NCI-H2081 treated with DMSO at 0.1 percent for 48 hours (cell line): ENCODE measurements at places on chromosomes 7 and 10.
A peak's percentile ranks its signal among the peaks of the same experiment; 100 is the strongest.

DNA sequence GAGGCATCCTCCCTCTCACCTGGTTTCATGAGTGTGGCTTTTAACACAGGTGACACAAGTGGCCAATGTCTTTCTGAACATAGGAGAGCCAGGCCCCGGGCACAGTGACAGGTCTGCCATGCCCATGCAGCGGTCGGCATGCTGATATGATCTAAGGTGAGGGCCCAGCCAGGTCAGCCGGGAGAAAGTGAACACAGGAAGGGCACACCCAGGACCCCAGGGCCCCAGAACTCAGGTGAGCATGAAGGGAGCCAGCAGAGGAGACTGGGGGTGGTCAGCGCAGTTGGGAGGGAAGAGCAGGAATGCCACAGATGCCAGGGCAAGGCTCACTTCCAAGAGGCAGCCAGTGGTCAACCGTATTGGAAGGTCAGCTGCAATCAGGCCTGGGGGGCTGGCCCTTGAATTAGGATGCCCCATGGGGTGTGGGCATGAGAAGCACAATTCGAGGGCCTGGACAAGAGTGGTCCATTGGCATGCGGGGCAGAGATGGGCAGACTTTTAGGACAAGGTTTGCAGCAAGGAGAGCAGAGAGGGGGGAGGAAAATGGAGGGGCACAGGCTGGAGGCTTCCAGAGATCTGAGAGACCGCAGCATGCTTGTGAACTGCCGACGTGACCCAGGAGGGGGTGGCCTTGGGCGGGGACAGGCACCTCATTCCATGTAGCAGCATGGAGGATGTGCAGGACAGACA is 3.9 kb upstream of the INPP5A start:
- no peak for DNase-seq

DNA sequence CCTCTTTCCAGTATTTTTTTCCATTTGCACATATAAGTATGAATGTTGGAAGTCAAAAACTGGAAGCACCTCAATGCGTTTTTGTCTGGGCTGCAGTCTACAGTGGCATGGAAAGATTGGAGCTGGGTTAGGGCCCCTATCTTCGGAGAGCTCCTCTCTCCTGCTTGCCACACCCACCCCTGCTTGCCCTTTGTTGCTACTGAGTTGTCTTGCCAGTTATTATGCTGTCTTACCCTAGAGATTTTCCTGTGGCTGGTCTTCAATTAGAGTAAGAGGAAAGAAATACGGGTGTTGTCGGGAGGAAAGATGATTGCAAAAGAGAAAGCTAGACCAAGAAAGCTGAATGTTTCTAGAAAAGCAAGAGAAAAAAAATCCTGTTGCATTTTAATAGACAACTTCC is 228.9 kb upstream of the CELF2 start:
- DNase-seq: no peak

GRCh38 chr10:108757946-108758345 is 1165.4 kb downstream of the XPNPEP1 start:
- DNase-seq: no peak

GRCh38 chr10:1187151-1187854 is 131.1 kb downstream of the WDR37 start:
- DNase-seq: no peak

- no peak for DNase-seq
Measured at GRCh38 chr10:11586170-11586569, 25.3 kb downstream of the USP6NL start.

DNA sequence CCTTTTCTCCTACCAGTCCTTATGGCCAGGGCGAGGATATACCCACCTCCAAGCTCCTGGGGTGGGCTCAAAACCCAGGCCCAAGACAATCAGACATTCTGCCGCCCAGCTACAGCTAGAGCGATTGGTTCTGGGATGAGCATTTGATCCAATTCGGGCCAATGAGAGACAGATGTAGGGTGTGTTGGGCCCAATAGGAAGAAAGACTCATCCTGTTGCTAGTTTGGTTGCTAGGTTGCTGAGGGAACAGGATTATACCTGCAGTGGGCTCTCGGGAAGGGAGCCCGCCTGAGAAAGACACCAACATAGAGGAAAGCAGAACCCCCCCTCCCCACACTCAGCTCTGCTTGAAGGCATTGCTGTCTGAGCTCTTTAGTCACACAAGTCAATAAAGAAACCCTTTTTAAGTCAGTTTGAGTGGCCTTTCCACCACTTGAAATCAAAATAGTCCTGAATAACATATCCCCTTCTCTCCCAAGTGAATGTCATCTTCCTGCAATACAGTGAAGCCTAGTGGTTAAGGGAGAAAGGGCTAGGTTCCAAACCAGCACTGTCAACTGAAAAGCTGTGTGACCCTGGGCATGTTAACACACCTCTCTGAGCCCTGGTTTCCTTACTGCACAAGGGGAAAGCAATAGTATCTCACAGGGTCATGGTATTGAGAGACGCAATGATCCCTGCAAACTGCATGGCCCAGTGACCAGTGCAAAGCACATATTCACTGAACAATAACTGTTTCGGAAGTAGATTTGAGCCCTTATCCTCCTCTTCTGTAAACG is 21.8 kb downstream of the ITPRIP start:
- no peak for DNase-seq

DNA sequence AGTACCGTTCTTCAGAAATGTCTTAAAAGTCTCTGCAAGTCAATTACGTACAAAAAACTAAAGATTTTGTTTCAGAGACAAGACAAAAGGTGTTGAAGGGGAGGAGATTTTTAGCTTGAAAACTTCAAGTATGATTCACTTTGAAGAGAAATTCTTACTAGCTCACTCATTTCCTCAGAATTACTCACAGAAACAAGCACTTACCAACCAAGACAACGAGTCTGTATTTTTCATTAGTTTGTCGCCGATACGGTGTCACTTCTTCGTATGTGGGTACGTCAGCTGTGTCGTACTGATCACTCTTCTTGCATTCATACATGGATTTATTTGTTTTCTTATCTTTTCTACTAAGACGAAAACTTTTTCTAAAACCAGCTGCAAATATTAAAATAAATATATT is 90.6 kb upstream of the ODAD2 start:
- no peak for DNase-seq

DNA sequence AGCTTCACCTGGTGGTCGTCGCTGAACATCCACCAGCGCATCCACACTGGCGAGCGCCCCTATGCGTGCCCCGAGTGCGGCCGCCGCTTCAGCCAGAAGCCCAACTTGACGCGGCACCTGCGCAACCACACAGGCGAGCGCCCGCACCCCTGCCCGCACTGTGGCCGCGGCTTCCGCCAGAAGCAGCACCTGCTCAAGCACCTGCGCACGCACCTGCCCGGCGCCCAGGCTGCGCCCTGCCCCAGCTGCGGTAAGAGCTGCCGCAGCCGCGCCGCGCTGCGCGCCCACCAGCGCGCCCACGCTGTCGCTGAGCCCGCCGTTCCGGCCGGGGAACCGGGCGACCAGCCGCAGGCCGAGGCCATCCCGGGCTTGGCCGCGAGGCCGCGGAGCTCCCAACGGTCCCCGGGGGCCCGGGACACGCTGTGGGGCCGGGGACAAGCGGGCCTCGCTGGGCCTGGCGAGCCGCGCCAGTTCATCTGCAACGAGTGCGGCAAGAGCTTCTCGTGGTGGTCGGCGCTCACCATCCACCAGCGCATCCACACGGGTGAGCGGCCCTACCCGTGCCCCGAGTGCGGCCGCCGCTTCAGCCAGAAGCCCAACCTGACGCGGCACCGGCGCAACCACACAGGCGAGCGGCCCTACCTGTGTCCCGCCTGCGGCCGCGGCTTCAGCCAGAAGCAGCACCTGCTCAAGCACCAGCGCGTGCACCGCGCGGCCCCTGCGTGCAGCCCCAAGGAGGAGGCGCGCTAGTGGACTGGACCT is 18.4 kb downstream of the ZNF775 start:
- DNase-seq: no peak

GRCh38 chr10:96287392-96288105 is 16.2 kb upstream of the BLNK start:
- peak; percentile 21 for DNase-seq

DNA sequence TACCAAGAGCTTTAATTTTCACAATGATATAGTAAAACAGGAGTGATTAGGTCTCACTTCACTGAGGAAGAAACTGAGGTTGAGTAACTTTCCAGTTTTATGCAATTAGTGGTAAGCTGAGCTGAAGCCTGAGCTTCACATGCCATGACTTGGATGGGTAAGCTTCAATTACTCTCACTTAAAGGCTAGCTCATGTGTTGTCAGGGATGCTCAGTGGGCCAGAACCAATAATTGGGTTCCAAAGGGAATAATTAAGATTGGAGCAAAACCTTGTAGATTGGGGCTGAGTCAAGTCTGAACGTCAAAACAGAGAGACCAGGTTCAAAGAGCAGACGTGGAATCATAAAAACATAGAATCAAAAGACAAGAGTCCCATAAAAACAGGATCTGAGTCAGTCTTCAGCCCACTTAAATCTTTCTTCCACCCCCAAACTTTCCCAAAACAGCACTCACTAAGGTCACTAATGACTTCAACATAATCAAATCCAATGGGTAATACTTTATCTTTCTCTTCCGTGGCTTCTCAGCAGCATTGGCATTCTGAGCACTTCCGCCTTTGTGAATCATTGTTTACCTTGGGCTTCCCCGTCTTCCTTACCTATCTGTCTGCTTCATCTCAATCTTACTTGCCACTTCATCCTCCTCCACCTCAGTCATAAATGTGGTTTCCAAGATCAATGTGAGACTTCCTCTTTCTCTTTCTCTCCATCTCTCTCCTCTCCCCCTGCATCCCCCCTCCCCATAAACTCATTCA is 23.0 kb upstream of the EGFR start:
- no peak for DNase-seq

GRCh38 chr7:41193738-41194282 is 509.1 kb downstream of the INHBA start:
- DNase-seq: no peak

GRCh38 chr10:102869258-102870198 is at the start of gene AS3MT:
Gene AS3MT (plus strand): TSS chr10:102869470. CDS start chr10:102869593, 123 bp downstream.
- no peak for DNase-seq

GRCh38 chr7:37709631-37710509 is 26.3 kb downstream of the GPR141 start:
- DNase-seq: no peak

DNA sequence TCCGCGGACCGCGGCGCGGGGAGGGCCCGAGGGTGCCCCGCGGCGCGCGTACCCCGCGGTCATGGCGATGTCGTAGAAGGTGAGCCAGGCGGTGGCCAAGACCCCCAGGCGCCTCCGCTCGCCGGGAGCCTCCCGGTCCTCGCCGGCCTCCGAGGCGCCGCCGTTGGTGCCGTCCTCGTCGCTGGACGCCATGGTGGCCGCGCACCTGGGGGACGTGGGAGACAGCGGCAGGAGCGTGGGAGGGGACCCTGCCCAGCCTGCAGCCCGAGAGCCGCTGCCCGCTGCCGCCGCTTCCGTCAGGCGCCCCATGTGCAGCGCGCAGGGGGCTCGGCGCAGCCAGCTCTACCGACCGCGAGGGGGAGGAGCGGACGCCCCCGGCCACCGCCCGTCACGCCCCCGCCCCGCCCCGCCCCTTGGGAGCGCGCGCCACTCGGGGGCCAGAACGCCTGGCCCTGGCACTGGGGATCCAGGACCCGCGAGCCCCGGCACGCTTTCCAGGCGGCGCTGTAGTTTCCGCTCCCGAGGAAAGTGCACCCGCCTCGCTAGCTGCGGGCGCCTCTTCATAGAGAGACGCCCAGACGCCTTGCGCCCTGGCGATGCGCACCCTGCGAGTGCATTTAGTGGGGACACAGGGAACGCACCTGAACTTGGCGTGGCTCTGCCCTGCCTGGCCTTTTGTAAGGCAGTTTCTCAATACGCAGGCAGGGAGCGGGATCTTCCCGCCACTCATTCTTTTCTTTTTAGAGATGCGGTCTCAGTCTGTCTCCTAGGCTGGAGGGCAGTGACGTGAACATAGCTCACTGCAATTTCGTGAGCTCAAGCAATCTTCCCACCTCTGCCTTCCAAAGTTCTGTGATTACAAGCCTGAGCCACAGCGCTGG is at the start of gene HACD1:
Gene HACD1, minus strand, starts transcription at position 344 of the 881 bp plus-strand sequence. Its CDS starts 35 bp downstream, at position 309.
- DNase-seq: no peak

DNA sequence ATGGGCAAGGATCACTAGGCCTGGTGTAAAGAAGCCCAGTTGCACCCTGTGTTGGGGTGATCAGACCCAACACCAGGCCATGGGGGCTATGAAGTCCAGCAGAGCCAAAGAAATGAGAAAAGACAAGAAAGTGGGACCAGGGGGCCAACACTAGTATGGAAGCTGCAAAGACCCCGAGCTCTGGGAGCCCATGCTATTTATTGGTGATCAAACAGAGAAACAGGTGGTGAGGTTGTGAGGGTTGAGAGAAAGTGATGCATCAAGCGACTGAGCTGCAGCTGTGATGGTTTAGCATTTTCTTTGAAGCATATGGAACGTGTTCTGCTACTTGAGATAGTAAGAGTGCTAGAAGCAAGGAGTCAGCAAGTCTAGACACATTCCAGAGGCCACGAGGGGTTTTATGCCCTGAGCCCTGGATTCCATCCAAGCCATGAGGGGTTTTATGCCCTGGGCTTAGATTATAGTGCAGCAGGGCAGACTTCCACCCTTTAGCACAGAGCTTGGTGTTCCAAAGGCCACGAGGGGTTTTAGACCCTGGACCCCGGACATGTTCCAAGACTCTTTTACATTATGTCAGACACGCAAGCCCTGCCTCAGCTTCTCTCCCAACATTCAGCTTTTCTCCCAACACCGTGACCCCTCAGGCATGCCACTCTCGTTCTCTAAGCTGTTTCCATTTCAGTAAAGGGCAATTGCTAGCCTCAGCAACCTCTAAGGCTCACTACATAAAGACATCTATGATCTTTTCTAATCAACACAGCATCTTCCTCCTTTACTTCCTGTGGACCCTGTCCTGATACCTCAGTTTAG is 43.1 kb upstream of the GPAM start:
- no peak for DNase-seq

GRCh38 chr7:121383235-121383910 is 12.7 kb downstream of the FAM3C start:
- no peak for DNase-seq

- DNase-seq: no peak
Measured at GRCh38 chr7:95245828-95246500, 78.4 kb downstream of the PON1 start.

DNA sequence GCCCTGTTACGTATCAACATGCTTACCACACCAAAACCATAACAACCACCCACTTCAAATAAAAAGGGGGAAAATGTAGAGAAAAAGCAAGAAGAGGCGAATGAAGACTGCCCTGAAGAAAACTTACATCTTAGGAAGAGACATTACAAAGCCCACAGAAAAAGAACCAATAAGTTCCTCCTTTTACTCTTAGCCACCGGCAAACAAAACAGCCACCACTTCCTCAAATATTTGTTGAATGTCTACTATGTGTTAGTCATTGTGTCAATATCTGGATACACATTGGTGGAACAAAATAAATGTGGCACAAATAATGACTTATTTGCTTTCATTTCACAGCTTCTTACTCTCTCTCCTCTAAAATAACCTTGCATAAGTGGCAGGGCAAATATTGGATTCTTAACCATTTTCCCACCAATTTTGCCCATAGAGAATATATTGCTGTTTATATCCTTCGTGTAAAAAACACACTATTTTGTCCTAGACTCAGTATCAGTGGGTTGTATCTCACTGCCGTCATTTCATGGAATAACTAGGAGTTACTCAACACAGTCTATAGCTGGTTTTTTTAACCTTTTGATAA is 106.8 kb downstream of the ANK3 start:
- peak; percentile 15 for DNase-seq
